ENCODE measurements at places on chromosomes 1 and 21. TPM values are rescaled to one million over a fixed set of nuclear protein-coding genes. Genes with fewer than 3 reads are reported as not detected.

GRCh38 chr1:219771080-219771479 lies 157.3 kb downstream of the SLC30A10 start:
- DNase-seq = no peak

- DNase-seq = no peak
These were observed 84.1 kb upstream of the ZNF326 start for GRCh38 chr1:89910780-89911179.

TNFRSF9 gene
- total RNA-seq = 0.46 TPM

- DNase-seq = no peak
These were observed 9.0 kb upstream of the PLA2G2A start for GRCh38 chr1:19988267-19989006.

GRCh38 chr1:156103521-156103947 lies 11.0 kb upstream of the LMNA start:
- peak; percentile 52 for DNase-seq

DNA sequence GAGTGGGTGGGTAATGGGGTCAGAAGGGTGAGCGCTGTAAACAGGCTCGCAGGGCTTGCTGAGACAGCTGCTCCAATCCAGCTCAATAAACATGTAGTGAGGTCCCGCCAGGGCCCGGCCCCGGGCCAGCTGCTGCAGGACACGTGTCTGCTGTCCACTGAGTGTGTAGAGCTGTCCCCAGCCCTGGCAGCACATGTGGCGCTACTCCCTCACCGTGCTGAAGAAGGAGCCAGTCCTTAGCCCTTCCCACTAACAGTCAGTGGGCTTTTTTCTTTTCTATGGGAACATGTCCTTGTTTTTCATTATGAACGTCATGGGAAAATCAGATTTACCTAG lies 78.9 kb upstream of the C1orf174 start:
- DNase-seq = no peak

DNA sequence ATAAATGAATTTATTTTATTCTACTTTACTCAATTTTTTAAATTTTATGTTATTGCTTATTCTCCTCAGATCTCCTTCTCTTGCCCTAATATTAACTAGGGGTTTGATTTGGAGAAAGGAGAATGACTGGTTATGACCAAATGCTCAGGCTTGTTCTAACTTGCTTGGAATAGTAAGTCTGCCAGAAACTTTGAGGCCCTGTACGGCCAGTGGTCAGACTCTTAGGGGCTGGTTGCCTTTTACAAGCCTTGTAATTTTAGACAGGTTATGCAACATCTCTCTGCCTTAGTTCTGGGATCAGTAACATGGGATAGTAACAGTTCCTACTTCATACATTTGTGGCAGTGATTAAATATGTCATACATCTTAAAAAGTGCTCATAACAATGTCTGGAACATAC lies 279.5 kb downstream of the DUSP10 start:
- DNase-seq = no peak

GRCh38 chr1:77925956-77926355 lies 37.5 kb downstream of the NEXN start:
- DNase-seq = no peak

BCAN gene
- total RNA-seq = not detected

S100A14 gene
- not detected for total RNA-seq

GRCh38 chr1:25651036-25651640 lies 34.5 kb downstream of the MAN1C1 start:
- no peak for DNase-seq

DNA sequence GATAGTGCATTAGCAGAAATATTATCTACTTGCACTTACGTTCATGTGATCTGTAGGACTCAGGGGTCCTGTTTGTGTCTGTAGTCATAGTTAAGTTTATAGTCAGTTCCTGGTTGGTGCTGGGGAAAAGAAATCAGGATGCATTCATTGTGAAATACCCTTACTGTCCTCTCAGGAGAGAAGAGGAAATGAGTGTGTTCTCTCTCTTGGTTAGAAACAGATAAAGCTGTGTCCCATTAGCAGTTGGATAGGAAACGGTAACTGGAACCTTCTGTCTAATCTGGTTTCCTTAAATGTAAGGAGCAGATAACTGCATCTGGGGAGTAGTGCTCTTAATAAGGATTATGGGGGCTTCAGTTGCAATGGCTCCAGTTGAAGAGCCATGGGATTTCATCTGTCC lies 8.9 kb downstream of the SDCCAG8 start:
- DNase-seq = no peak

DNA sequence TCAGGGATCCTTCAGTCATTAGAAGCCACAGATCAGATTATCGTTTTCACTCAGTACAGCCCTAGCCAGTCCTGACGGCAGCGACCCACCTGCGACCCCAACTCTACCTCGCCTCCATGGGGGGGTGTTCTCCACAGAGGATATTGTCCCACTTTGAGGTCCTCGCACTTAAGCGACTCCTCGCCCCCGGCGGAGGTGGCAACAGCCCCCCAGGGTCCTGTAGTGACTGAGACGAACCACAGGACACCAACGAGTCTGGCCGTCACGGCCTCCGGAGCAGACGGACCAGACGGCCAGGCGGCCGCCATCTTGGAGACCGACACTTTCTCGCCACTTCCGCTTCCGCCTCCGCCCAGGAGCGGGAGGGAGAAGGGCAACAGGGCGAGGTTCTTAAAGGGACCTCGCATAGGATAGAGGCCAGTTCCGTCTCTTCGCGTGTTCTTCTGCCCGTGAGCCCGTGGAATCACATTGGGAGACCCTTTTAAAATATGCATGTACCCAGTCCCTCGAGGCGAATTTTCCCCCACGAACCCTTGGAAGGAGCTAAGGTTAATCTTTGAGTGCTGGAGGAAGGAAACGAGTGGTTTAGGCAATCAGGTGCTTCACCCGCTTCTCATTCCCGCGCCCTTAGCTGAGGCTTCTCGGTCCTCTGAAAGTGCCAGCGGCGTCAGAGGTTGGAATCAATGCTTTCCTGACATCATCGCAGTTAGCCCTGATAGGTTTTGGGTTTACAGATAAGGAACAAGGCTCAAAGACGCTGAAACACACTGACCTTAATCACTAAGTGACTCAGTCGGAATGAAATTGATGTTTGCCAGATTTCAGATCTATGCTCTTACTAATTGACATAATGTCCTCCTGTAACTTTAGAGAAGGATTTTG lies at the start of gene TM2D1:
TSS of gene TM2D1 (minus strand) at position 329 of the 882 bp plus-strand sequence. CDS start at position 308, 21 bp downstream.
- peak; percentile 66 for DNase-seq

- DNase-seq = no peak
These were observed 2.7 kb downstream of the RNASEL start for GRCh38 chr1:182586380-182586779.

ANXA9 gene
- total RNA-seq = 26.4 TPM

GRCh38 chr1:215710036-215710898 lies 143.2 kb downstream of the KCTD3 start:
- no peak for DNase-seq

- no peak for DNase-seq
These were observed 96.6 kb downstream of the SEC16B start for GRCh38 chr1:177873238-177873637.

DNA sequence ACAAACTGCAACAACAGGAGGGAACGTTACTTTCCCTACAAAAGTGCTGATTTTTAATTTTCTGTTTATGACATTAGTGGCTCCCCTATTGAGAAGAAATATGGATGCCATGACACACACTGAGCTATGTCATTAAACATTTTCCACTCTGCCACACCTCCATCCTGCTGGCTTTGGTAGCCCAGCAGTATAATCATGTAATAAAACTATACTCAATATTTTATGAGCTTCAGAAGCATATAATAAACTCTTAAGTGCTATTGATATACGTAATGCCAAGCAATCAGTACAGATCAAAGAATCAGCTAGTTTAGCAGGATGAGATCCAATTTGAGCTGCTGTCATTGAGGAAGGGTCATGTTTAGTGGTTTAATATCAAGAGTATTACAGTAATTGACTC lies 141.3 kb upstream of the LRRC7 start:
- DNase-seq = no peak

DNA sequence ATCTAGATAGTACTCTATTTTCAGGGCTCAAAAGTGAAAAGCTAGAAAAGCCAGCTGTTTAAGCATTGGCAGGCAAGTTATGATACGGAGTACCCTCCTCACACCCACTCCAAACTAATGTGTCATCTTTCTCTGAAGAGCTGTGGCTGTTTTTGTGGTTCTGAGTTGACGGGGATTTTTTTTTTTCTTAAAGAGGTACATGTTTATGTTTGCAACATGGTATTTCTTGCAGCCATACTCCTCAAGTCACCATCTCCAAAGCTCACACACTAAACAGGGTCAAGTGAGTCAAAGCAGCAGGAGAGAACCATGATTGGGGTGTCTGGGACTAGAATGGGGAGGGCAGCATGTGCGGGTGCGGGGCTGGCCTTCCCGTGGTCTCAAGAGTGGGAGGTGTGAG lies 347.2 kb downstream of the DISC1 start:
- DNase-seq = no peak

LCE2C gene
- not detected for total RNA-seq

CELA3B gene
- not detected for total RNA-seq

MFAP2 gene
- 9.3 TPM for total RNA-seq

DNA sequence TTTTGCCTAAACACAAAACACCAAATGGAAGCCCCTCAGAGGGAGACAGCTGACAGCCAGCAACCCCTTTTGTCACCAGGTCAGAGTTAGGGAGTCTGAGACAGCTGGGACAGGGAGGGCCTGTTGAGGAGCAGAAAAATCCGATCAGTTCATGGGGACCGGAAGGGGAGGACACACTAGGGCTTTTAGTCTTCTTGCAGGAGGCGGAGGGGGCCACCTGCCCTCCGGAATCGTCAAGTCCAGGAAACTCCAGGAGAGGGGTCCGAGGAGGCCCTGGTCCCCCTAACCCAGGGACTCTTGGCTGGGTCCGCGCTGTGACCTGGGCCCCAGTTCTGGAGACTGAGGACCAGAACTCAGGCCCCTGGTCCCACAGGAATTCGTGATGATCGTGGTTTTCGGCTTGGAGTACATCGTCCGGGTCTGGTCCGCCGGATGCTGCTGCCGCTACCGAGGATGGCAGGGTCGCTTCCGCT lies 34.2 kb downstream of the KCNQ4 start:
- no peak for DNase-seq

DNA sequence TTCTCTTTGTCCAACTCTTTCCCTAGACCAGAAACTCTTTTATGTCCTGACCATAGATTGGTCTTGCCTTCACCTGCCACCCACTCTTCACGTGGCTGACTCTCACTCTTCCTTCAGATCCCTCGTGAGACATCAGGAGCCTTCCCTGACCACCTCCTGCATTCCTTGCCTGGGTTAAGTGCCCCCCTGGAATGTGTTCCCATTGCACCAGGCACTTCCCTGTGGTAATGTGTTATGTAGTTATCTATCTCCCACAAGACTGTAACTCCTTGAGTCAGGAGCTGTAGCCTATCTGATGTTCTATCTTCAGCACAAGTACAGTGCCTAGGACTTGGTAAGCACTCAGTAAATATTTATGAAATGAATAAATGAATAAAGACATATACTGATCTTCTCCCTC lies 111.2 kb upstream of the CTTNBP2NL start:
- DNase-seq = no peak

KIAA0040 gene
- total RNA-seq = 89.6 TPM

DNA sequence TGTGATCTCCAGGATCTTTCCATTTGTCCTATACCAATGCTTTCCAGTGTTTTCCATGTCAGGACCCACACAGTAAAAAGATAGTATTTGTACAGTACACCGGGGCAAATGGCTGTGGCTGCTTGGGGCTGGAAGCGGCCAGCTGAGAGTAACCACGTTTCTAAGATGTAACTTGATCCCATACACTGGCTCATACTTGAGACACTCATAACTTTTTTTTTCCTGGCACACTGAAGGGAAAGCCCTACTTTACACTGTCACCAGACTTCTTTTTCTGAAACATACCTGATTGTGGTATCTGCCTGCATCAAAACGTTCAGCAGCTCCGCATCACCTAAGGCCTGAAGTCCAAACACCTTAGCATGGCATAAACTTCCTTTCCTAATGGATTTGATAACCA lies 21.6 kb downstream of the VPS13D start:
- no peak for DNase-seq

DNA sequence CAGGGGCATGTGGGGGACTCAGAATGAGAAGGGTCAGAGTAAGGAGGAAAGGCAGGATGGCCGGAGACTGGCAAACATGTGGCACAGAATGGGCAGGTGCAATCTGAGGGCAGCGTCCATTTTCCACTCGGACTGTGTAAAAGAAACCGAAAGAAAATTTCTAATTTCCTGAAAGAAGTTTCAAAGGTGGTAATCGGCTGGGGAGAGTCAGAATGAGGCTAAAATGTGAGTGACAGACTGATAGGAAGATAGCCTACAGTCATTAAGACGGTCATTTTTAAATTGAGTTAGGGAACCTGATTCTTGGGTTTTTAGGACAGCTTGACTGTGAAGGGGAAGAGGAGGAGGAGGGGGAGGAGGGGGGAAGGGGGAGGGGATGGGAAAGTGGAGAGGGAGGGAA lies 23.6 kb downstream of the COA6 start:
- no peak for DNase-seq

DNA sequence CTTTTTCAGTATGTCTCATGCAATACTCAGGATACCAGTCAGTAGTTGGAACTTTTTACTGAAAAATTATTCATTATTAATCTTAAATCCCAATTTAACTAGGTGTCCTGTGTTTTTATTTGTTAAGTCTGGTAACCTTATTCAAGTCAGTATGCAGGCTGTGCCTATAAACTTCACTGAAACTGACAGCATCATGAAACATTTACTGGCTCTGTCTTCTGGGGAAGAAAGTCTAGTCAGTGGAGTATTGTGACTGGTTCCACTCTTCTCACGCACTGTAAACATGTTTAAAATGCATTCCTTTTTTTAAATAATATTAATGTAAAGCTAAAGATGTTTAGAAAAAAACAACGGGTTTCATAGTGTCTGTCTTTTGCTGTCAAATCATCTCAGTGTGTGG lies 739.7 kb downstream of the LTN1 start:
- no peak for DNase-seq

PROK1 gene
- 2.4 TPM for total RNA-seq

CHI3L2 gene
- total RNA-seq = 3.9 TPM

DNA sequence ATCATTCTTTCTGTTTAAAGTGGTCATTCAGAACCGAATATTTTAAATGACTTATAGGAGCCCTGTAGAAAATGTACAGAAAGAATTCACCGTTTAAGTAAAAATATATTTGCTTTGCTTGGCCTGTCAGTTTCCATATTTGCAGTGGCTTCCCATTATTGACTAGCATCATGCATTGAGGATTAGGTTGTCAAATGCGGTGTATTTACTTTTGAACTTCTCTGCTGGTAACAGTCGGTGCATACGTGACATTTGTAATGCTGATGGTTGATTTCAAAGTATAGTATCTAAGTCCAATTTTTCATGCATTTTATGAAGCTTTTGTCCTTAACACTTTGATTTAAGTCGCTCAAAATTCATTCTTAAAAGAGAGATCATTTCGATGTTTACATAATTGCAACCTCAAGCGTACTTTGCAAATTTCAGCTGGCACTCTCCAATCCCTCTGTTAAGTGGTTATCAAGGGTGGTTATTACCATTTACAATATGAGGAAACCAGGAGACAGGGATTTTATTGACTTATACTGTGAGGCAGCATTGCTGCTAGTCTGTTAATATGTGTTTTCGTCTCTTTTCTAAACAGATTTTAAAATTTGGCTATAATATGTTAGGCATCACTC lies 201.6 kb downstream of the SDCCAG8 start:
- DNase-seq = no peak

- no peak for DNase-seq
These were observed 109.0 kb downstream of the FAF1 start for GRCh38 chr1:50851034-50851433.

SPOCD1 gene
- 23.2 TPM for total RNA-seq

AJAP1 gene
- total RNA-seq = 0.60 TPM
